ENCODE measurements at places on chromosomes 7 and 10.
A peak's percentile ranks its signal among the peaks of the same experiment; 100 is the strongest.

GRCh38 chr10:90042075-90042474 is 340.7 kb downstream of the KIF20B start:
- no peak for DNase-seq

DNA sequence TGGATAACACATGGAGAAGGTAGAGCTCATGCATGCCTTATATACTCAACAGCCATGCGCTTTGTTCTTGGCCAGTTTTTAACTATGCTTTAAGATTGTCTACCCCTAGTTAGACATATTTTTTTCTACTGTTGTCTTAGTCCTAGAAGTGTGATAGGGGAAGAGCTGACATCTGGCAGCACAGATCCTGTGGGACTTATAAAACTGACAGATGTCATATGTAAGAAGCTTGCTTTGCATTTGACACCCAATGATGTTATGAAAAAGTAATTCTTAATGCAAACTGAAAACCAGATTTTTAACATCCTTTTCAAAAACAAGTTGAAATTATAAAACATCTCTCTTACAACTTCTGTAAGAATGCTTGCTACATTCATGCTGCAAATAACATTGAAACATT is 715.9 kb upstream of the LRRN3 start:
- no peak for DNase-seq

GRCh38 chr10:70617798-70618568 is 15.4 kb upstream of the PRF1 start:
- no peak for DNase-seq

- no peak for DNase-seq
These were observed 481.6 kb downstream of the RPS24 start for GRCh38 chr10:78515038-78515872.

DNA sequence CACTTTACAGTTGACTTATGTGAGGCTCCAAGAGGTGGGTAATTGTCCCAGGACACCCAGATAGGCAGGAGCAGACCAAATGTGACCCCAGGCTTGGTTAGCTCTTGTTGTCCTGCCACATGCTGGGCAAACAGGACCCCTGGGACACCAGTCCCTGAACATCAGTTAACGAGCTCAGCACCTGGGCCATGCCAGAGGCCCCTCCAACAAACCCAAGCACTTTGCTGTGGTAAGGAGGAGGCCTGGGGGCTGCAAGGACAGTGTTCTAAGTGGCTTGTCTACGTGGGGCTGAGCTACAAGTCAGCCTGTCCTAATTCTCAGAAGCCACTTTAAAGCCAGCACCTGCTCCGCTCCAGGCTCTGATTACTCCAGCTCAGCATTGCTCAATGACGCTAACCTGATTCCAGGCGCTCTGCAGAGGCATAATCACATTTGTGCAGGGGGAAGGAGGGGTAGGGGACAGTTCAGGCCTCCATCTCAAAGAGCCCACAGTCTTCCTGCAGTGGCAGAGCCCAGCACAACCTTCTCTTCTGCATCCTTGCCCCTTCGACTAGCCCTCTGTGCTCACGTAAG is 57.2 kb downstream of the DDC start:
- no peak for DNase-seq

DNA sequence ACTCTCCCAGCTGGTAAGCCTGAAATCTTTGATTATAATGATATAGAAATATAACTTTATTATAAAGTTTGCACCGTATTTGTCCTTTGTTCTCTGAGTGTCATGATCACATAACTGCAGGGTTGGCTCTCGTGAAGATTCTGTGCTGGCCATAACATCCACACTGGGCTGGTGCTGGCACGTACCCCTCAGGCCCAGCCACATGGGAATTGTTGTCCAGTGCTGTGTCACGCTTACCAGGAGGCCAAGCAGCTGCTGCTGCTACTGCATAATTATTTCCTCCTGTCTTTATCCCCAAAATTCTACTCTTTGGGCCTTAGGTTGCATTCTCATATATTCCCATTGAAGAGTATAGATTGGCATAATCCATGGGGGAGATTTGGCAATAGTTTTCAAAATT is 20.8 kb upstream of the UCN3 start:
- no peak for DNase-seq

DNA sequence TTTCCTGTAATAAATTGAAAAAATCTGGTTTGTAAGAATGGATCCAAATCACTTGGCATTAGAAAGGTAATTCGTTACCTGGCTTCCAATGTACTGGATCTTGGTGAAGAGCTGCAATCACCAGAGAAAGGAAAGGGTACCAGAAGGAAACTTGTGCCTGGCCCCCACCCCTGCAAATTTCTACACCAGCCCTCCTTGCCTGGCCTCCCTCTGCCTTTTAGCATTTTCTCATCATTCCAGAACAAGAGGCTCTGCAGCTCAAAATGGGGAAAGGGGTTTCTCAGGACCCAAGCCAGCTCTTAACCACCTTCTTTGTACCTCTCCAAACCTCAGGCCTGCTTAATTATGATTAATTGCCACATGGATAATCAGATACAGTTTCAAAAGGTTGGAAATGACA is 612.8 kb upstream of the MGMT start:
- DNase-seq: no peak

DNA sequence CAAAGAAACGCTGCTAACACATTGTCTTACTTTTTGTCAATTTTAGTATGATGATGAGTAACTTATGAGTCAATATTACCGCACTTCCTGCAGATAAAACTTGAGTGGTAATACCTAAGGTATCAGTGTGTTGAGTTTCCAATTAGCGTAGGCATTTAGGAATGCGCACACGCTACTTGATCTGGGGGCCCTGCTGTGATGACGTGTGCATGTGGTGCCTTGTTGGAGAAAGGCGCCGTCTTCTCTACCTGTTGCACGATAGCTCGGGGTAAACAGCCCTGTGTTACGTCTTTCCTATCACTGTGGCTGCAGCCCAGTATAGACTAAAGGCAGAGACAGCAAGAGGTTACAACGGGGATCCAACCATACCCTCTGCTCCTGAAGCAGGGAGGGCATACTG is 476.8 kb upstream of the ADARB2 start:
- DNase-seq: no peak

GRCh38 chr7:96819111-96819700 is 109.6 kb upstream of the SEM1 start:
- DNase-seq: no peak

DNA sequence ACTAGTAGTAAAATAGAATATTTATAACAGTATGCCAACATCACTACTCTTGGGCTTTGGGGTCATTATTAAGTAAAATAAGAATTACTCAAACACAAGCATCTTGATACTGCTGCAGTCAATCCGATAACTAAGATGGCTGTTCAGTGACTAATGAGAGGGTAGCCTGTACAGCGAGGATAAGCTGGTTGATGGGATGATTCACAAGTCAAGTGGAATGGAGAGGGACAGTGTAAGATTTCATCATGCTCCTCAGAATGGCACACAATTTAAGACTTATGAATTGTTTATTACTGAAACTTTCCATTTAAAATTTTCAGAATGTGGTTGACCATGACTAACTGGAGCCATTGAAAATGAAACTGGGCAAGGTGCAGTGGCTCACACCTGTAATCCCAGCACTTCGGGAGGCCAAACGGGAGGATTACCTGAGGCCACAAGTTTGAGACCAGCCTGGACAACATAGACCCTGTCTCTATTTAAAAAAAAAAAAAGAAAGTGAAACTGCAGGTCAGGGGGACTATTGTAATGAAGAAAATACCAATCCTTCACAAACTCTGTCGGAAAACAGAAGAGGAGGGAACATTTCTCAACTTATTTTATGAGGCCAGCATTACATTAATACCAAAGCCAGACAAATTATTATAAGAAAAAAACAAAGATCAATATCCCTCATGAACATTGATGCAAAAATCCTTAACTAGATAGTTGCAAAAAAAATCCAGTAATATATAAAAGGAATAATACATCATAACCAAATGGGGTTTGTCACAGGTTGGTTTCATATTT is 11.2 kb downstream of the AVL9 start:
- DNase-seq: no peak

GRCh38 chr7:110075450-110075849 is 1015.5 kb upstream of the LRRN3 start:
- DNase-seq: no peak

DNA sequence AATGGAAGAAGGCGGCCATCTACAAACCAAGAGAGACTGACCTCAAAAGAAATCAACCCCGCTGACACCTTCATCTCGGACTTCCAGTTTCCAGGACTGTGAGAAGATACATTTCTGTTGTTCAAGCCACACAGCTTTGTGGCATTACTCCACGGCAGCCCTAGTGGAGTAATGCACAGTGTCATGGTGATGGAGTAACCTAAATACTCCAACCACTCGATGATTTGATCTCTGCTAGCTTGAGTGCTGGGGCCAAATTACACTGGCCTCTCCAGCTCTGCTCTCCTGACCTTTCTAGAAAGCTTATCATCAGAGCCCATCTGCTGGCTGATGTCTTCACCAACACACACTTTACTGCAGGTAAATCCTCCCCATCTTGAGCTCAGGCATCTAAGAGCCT is 52.2 kb downstream of the GALNT17 start:
- DNase-seq: no peak

GRCh38 chr7:67644151-67644550 is 647.5 kb downstream of the TYW1 start:
- DNase-seq: no peak

GRCh38 chr7:139232377-139232717 is 1.3 kb downstream of the UBN2 start:
- DNase-seq: no peak

- no peak for DNase-seq
These were observed 117.4 kb upstream of the GNAI1 start for GRCh38 chr7:80017101-80017698.

DNA sequence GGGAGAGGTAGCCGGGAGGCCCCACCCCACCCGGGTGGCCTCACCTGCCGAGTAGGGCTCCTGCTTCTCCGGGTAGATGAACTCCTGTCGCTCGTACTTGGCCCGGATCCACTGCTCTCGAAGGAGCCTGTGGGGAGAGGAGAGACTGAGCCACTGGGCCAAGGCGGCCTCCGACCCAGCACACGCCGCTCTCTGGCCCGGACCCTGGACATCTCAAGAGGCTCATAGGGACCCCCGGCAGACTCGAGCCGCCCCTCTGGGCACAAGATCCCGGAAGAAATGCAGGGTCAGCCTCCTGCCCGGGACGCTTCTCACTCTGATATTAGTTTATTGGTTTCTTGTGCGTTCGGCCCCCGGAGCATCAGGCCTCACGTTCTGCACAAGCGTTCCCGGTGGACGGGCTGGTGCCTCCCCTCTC is 34.5 kb downstream of the ADAP1 start:
- peak; percentile 9 for DNase-seq

- peak; percentile 83 for DNase-seq
These were observed 134.3 kb downstream of the TAX1BP1 start for GRCh38 chr7:27873981-27874957.

- no peak for DNase-seq
These were observed 462.5 kb downstream of the PLXNA4 start for GRCh38 chr7:132113536-132114371.

DNA sequence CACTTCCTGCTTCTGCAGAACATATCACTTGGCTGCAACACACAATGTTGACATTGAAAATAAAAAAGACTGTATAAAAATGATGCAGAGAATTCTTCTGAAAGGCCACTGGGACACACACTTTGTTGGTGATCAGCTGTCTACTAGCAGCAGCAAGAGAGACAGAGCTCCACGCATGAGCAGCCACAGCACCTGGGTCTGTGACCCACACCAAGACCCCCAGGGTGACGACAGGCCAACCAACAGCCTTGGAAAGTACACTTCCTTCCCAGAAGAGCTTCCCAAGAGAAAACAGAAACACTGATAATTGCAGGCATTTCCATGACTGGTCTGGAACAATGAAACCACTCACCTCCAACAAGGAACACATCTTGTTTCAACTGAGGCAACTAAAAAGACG is 239.0 kb downstream of the DIP2C start:
- no peak for DNase-seq

DNA sequence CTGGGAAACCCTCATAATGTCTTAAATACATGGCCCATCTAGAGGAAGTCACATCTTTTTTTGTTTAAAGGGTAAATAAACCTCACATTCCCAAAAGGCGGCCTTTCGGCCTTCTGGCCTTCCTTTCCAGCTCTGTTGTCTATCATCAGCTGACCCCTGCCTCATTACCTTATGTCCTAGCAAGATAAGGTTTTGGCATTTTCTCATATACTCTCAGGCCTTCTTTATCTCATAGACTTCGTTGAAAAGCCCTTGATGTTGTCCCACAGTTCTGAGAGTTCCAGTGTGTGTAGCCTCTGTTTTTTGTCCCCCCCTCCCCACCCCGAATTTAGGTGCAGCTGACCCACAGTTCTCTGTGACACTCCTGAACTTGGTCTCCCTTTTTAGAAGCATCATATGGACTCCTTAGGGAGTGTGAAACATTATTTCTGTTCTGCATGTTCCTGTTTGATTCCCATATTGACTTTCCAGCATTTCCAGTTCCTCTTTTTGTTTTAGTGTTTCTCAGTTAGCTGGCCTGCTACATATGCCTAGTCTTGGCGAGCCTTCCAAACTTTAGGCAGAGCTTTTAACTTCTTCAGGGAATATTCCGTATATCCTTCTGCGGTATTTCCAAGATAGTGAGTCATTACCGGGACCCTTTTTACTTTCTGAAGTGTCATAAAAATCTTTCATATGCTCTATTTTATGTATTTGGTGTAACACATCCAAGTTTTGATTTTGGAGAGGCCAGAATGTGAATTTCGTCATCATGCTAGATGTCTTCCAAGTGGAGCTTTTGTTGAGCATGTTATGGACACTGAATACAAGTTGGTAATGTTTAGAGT is 138.5 kb downstream of the LRRC4 start:
- no peak for DNase-seq

DNA sequence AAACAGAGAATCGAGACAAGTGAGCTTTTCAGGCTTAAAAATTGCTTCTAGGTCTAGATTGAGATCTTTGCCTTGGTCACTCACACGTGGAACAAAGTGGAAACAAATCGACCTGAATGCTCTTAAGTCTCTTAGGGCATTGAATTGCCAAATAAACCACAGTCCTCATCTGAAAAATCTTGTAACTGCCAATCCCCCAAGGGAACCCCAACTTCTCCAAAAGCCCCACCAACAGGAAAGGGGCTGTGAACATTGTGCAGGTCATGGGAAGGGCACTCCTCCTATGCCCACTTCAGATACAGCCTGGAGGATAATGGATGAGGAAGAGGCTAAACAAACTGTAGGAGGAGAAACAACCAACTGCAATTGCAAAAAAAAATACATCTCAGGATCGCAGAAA is 91.3 kb downstream of the DGKI start:
- DNase-seq: no peak

Data from head of caudate nucleus (tissue), 42 donors.